ENCODE measurements at places on chromosomes 1 and 21.
A peak's percentile ranks its signal among the peaks of the same experiment; 100 is the strongest.

DNA sequence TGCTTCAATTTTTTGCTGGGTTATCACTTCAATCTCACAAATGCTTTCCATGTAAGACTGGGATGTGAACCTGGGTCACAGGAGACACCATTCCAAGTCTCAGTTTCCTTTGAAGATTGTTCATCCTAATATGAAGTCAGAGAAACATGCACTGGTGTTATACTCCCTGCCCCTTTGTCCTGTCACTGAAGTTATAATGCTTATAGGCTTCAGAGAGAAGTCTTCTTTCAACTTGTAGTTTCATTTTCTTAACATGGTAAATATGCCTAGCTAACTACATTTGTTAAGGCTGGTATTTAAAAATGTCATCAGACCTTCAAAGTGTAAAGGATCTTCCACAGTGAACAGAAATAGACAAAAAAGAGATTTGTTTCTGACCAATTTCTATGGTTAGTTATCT is 1195.9 kb downstream of the MRPL39 start:
- no peak for DNase-seq

GRCh38 chr1:53583868-53584776 is 124.9 kb downstream of the DMRTB1 start:
- no peak for DNase-seq

DNA sequence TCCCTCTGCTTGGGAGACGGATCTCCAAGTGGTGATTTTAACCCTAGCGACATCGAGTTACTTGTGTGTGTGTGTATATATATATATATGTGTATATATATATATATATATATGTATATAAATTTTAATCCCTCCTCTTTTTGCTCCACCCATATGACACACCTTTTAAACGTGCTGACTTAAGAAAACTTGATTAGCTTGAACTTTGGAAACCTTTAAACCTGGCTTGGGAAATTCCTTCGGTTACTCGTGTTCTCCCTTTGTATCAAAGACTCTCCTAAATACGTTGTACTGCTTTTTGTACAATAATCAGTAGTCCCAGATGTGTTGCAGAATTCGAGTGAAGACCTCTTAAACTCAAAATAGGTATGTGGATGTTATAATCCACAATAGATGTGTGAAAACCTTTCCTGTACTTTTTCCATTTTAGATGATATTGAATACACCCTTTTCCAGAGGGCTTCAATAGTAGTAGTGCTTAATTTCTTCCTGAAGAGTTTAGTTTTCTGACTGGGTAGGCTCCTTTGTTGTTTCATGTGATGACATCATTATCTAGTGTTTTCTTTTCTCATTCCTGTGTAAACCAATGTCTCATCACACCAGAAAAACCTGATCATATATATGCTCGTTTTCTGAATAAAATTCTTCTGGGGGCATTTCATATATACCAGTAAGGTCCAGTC is 1.4 kb downstream of the RNF11 start:
- peak; percentile 38 for DNase-seq

- no peak for DNase-seq
Observed at GRCh38 chr1:90273241-90273774, 278.4 kb downstream of the ZNF326 start.

- no peak for DNase-seq
Observed at GRCh38 chr1:214440219-214440965, 111.0 kb downstream of the PTPN14 start.

DNA sequence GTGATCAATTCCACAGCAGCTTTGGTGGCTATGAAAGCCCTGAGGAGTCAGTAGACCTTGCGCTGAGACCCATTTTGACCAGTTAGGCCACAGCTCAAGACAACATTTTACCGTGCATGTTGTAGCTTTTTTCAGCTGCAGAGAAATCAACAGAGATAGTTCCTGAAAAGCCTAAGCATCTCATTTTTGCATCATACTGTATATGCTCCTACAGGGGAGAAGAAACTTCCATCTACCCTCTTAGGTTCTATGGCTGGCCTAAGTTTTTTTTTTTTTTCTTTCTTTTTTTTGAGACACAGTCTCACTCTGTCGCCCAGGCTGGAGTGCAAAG is 24.8 kb upstream of the EYA3 start:
- DNase-seq, result no peak

GRCh38 chr1:105700723-105701122 is 1355.8 kb upstream of the PRMT6 start:
- no peak for DNase-seq

DNA sequence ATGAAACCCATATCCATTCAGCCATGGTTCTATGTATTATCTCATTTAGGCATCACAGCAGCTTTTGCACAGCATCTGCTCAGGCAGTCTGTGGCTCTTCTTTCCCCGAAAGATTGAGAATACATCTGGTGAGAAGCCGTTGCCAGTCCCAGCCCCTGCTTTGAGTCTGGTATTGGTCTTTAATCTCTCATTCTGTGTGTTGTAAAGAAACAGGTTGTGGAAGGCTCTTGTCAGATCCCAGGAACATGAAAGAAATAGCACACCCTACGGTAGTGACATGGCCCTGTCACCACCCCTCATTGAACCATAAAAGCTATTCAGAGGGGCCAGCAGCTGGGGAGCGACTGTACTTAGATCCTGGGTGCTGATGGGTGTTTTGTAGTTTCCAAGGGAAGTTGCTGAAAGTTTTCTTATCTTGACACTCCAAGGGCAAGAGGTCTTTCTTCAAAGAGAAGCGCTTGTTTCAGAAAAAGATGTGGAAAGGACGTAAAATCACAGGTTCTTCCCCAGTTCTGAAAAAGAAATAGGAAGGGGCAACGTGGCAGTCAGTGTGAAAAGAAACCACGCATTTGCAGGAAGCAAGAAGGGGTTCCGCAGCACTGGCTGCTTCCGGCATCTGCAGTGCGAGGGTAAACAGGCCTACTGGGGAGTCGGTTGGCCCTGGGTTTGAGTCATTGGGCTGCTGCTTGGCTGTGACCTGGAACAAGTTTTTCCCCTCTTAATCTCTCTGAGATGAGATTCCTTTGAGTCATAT is 145.0 kb downstream of the DHRS3 start:
- DNase-seq, result no peak

- no peak for DNase-seq
Observed at GRCh38 chr1:245591346-245592188, 436.8 kb downstream of the KIF26B start.

DNA sequence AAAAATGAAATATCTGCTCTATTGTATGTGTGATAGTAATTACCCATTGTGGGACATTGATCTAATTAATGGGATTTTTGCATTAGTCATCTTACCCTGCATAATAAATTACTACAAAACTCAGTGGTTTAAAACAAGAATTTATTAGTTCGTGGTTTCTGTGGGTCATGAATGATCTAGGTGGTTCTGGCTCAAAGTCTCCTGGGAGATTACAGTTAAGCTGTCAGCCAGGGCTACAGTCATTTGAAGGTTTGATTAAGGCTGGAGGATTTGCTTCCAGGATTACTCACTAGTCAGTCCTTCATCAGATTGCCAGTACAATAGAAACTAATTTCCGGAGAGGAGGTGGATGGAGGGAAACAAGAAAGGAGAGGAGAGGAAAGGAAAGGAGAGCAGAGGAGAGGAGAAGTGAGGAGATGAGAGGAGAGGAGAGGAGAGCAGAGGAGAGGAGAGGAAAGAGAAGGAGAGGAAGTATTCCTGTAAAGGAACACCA is 60.4 kb upstream of the TNFSF4 start:
- peak; percentile 60 for DNase-seq

GRCh38 chr1:53728196-53728595 is 10.8 kb downstream of the GLIS1 start:
- DNase-seq, result no peak

GRCh38 chr1:67464746-67465145 is 34.5 kb upstream of the SERBP1 start:
- no peak for DNase-seq

GRCh38 chr1:236663934-236664333 is 22.4 kb upstream of the ACTN2 start:
- DNase-seq, result no peak
